ENCODE measurements at places on chromosomes 12 and 14.

GRCh38 chr14:22753586-22753985 lies 12.9 kb upstream of the OXA1L start:
- DNase-seq, result no peak

DNA sequence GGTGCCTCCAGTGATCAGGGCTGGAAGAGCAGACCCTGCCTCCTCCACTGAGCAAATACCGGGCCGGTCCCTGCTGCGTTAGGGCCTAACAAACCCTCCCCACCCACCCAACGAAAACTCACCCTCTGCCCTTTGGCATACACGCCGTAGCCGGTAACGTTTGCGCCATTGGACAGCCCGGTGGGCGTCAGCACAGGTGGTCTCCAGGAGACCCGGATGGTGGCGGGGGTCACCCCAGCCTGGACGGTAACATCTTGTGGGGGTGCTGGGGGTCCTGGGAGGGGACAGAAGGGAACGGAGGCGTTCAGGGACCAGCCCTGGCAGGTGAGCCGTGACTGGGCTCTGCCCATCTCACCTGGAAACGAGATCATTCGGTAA lies 100.5 kb downstream of the PIWIL1 start:
- no peak for DNase-seq

DNA sequence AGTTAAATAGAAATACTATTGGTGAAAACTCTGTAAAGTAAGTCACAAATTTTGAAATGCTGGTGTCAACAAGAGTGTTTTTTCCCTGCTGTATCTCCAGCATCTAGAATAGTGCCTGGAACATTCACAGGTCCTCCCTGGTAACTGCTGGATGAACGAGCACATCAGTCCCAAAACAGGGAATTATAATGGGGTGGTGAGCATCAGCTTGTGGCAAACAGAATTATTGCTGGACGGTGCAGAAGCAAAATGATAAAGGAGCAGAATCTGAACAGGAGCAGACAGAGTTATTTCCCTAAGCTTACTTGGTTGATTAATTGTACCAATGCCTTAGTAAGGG lies 129.9 kb downstream of the GRIP1 start:
- no peak for DNase-seq

GRCh38 chr12:27105746-27106536 lies 23.6 kb upstream of the C12orf71 start:
- DNase-seq, result no peak

DNA sequence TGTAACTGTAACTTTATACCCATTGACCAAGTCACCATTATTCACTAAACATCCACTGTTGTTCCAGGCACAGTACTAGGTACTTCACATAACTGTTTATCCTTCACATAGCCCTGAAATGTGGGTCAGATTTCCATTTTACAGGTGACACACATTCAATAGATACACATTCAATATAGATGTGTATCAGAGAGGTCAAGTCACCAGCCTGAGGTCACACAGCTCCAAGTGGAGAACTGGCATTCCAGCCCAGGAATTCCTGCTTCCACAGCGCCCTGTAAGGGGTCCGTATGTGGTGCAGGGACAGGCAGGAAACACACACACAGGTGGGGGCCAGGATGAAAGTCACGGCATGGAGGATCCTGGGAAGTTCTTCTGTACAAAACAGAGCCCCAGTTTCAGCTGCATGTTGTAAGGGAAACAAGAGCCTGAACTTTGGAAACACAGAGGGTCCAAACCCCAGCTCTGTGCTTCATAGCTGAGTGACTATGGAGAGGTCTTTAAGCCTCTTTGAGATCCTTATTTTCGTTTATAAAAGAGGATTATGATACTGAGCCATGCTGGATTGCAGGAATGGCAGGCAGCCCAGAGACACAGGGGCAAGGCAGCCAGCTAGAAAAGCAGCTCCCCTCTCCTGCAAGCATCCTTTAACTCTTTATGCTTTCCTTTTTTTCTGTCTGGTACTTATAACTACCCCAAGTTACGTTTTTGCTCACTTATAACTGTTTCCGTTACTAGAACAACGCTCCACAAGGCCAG lies 50.3 kb upstream of the DICER1 start:
- DNase-seq, result no peak

DNA sequence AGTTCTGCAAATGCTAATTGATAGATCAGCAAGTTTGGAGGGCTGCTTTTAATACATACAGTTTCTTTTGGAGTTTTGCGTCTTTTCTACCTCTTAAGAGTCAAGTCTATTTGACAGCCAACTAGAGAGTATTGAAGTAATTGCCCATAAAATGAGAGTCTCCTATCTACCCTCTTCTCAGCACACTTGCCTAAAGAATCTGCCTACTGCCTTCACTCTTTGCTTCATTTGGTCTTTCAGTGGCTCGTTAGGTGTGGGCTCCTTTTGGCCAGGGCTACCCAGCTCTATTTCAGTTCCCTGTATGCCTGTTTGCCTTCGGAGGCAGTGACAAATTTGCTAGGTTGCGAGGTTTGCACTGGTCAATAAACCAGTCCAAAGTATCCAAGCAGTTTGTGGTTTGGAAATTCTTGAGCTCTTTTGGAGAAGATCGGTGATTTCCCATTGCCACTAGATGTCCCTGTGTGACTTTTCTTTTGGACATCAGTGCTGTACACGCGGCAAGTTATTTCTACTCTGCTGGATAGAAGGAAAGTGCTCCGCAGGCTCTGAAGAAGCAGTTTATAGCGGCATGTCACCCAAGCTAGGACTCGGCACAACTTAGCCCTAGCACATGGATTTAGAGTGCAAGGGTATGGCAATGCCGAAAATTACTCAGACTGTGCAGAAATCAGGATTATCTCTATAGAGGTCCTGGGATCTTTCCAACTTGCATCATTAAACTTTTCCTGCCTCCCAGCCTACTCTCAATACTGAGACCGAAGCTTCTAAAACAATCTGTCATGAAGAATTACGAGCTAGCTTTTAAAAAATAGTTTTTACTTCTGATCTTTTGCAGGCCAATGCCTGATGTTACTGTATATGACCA lies 38.6 kb downstream of the MGST1 start:
- no peak for DNase-seq

GRCh38 chr14:100950024-100950423 lies 46.5 kb upstream of the RTL1 start:
- no peak for DNase-seq

Measured in stimulated activated CD8-positive, alpha-beta memory T cell treated with anti-CD3 and anti-CD28 coated beads, Interleukin-4, amount 100 ng/mL, for 1 hour (primary cell).